ENCODE measurements at places on chromosomes 16 and 17. TPM values are rescaled to one million over a fixed set of nuclear protein-coding genes. Genes with fewer than 3 reads are reported as not detected.

GRCh38 chr16:58884141-58884540, 150.0 kb upstream of the GOT2 start:
- H3K36me3 ChIP-seq, result peaks cover 15% of the 10 kb centered on the region
- H3K4me1 ChIP-seq, result no peaks in the 10 kb centered on the region
- DNase-seq, result no peak

- DNase-seq, result peak; percentile 66
- no peaks in the 10 kb centered on the region for H3K27me3 ChIP-seq
- no peak overlapping the region for H3K27ac ChIP-seq
- peaks cover 25% of the 10 kb centered on the region for H3K4me1 ChIP-seq
- H3K4me3 ChIP-seq, result peak overlapping the region; percentile 20
Measured at GRCh38 chr17:74442670-74443515, 11.0 kb downstream of the GPRC5C start.

GRCh38 chr16:67535201-67535600, 6.6 kb downstream of the RIPOR1 start:
- H3K27me3 ChIP-seq, result peaks cover 96% of the 10 kb centered on the region
- peaks cover 14% of the 10 kb centered on the region for H3K4me1 ChIP-seq
- H3K36me3 ChIP-seq, result no peaks in the 10 kb centered on the region
- no peak overlapping the region for H3K27ac ChIP-seq
- H3K4me3 ChIP-seq, result no peak overlapping the region

The FAM117A gene
- 30.4 TPM for total RNA-seq

GRCh38 chr17:3535253-3535995, 22.2 kb downstream of the TRPV3 start:
- peaks cover 3% of the 10 kb centered on the region for H3K27me3 ChIP-seq
- no peaks in the 10 kb centered on the region for H3K36me3 ChIP-seq
- peak overlapping the region; percentile 67 for H3K4me3 ChIP-seq

The NXN gene
- 96.8 TPM for total RNA-seq

DNA sequence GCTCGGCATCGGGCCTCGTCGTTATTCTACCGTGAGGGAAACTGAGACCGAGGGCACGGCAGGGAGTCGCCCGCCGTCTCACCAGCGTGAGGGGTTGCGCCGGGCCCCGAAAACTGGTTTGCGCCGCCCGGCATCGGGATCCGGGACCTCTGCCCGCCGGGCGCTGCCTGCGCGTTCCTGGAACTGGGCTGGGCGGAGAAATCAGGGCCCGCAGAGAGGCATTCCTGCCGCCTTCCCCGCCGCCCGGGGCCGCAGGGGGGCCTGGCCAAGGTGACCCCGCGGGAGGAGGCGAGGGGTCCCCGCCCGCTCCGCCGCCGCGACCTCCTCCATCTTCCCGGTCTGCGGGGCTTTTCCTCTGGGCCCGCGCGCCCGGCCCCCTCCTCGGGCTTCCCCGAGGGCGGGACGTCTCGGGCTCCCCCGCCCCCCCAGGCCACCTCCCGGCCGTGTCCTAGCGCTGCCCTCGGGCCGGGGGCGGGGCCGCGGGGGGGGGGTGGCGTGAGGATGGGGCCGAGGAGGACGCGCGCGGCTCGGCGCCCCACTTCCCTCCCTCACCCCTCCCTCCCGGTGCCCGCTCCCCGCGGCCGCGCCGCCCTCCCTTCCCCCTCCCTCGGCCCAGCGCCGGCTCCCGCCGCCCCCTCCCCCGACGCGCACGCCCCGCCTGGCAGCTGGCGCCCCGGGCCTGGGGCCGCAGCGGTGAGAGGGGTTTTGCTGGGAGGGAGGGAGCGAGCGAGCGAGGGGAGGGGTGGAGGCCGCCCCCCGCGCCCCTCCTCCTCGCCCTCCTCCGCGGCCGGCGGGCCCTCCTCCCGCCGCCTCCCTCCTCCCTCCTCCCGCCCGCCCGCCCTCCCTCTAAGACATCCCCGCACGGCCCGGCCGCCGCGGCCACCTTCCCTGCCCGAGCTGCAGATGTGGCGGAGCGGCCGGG, at the start of gene GLIS2:
Gene GLIS2, plus strand, starts transcription at position 882 of the 922 bp plus-strand sequence. CDS start 16,214 bp downstream, outside the sequence.
- peak; percentile 82 for DNase-seq
- peak within 1 kb of the TSS; percentile 88 for H3K4me3 ChIP-seq
- peaks cover 30% of the 10 kb centered on the region for H3K4me1 ChIP-seq
- peaks cover 13% of the 10 kb centered on the region for H3K27me3 ChIP-seq

GRCh38 chr17:30824002-30824355, 513 bp downstream of the CRLF3 start:
- peak overlapping the region; percentile 97 for H3K27ac ChIP-seq
- peak overlapping the region; percentile 93 for H3K4me3 ChIP-seq
- DNase-seq, result peak; percentile 38
- H3K27me3 ChIP-seq, result peaks cover 6% of the 10 kb centered on the region

The LPO gene
- total RNA-seq, result 0.50 TPM

DNA sequence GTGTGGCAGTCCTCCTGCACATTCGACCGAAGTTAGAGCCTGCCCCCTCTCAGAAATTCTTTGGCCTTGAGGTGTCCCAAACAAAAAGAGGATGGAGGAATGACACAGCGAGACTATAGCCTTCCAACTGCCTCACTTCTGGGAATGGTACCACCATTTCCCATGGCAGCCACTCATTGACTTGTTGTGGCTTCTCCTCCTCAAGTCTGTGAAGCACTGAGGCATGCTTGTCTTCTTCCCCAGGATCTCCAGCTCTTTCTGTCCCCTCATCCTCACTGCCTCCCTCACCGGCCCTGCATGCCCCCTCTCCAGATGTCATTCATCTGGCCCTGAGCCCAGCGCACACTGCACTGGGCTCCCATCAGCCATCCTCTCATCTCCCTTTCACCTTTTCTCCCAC, 43.7 kb upstream of the DNAH9 start:
- H3K27me3 ChIP-seq, result peaks cover 18% of the 10 kb centered on the region
- no peaks in the 10 kb centered on the region for H3K4me1 ChIP-seq
- peaks cover 72% of the 10 kb centered on the region for H3K36me3 ChIP-seq
- no peak overlapping the region for H3K4me3 ChIP-seq
- DNase-seq, result no peak

The CD300LB gene
- total RNA-seq, result not detected

GRCh38 chr17:28379814-28380801, 8.6 kb downstream of the SARM1 start:
- DNase-seq, result no peak
- no peak overlapping the region for H3K27ac ChIP-seq
- H3K27me3 ChIP-seq, result peaks cover 75% of the 10 kb centered on the region
- H3K4me3 ChIP-seq, result no peak overlapping the region
- H3K36me3 ChIP-seq, result peaks cover 2% of the 10 kb centered on the region

- H3K4me1 ChIP-seq, result peaks cover 62% of the 10 kb centered on the region
- no peaks in the 10 kb centered on the region for H3K27me3 ChIP-seq
- H3K27ac ChIP-seq, result peak overlapping the region; percentile 88
Measured at GRCh38 chr17:6101706-6102105, 31.5 kb downstream of the WSCD1 start.

- H3K36me3 ChIP-seq, result no peaks in the 10 kb centered on the region
- no peak overlapping the region for H3K4me3 ChIP-seq
- peaks cover 21% of the 10 kb centered on the region for H3K4me1 ChIP-seq
- H3K27me3 ChIP-seq, result no peaks in the 10 kb centered on the region
- peak overlapping the region; percentile 56 for H3K27ac ChIP-seq
- DNase-seq, result no peak
Measured at GRCh38 chr17:39090908-39091665, 60.4 kb downstream of the PLXDC1 start.

- H3K4me3 ChIP-seq, result no peak overlapping the region
- H3K4me1 ChIP-seq, result peaks cover 14% of the 10 kb centered on the region
- H3K27ac ChIP-seq, result peak overlapping the region; percentile 74
- H3K36me3 ChIP-seq, result peaks cover 28% of the 10 kb centered on the region
- no peaks in the 10 kb centered on the region for H3K27me3 ChIP-seq
Measured at GRCh38 chr17:78789663-78790181, 7.6 kb upstream of the CYTH1 start.

- no peak overlapping the region for H3K27ac ChIP-seq
- H3K4me1 ChIP-seq, result peaks cover 42% of the 10 kb centered on the region
- no peak for DNase-seq
- H3K36me3 ChIP-seq, result no peaks in the 10 kb centered on the region
- peaks cover 7% of the 10 kb centered on the region for H3K27me3 ChIP-seq
- no peak overlapping the region for H3K4me3 ChIP-seq
Measured at GRCh38 chr17:68461589-68461988, 4.3 kb upstream of the WIPI1 start.
